ENCODE measurements at places on chromosomes 4 and X.

- peak; percentile 60 for DNase-seq
These were observed 105.6 kb downstream of the HNRNPD start for GRCh38 chr4:82268050-82268825.

DNA sequence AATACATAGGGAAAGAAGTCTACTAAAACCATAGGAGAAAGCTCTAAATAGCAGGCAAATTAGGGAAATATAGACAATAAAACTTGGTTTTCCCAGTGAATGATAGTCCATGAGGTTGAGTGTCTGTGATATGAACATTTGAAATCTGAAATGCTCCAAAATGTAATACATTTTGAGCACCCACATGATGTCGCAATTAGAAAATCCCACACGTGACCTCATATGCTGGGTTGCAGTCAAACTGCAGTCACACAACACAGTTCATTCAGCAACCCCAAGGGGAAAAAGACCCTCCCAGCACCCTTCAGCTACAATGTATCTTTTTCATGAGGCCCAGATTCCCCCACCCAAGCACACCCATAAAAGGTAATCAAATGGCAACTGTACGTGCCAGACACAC lies 155.6 kb downstream of the BTC start:
- no peak for DNase-seq

- DNase-seq: no peak
These were observed 88.4 kb upstream of the SHOX start for GRCh38 chrX:542179-542578.

- DNase-seq: no peak
These were observed 3.4 kb upstream of the S100G start for GRCh38 chrX:16646366-16647138.

- DNase-seq: peak; percentile 24
These were observed 154.6 kb upstream of the MAGEB2 start for GRCh38 chrX:30060718-30061117.

DNA sequence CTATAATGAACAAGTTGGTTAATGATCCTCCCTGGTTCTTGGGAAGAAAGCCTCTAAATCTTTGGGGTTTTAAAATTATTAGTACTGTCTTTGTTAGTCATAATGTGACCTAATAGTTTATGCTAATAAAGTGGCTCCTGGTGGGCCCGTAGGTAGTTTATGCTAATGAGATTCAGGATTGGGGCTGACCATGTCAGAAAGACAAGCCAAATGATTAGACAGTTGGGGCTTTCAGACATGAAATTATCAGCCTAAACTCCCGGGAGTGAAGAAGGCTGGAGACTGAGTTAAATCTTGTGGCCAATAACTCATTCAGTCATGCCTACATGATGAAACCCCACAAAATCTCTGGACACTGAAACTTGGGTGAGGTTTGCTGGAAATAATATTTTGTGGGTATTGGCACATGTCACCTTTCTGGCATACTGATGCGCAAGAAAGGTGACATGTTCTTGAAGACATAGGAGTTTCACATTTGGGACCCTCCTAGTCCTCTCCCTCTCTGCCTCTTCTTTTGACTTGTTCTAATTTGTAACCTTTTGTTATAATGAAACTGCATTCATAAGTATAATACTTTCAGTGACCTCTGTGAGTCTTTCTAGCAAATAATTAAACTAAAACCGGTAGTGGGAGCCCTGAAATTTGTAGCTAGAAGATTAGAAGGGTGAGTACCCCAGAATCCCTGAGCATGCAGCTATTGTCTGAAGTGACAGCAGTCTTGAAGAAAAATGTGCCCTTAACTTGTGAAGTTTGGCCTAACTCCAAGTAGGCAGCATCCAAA lies 196.8 kb upstream of the FSTL5 start:
- no peak for DNase-seq

GRCh38 chrX:147736045-147736444 lies 175.7 kb upstream of the FMR1 start:
- DNase-seq: no peak

DNA sequence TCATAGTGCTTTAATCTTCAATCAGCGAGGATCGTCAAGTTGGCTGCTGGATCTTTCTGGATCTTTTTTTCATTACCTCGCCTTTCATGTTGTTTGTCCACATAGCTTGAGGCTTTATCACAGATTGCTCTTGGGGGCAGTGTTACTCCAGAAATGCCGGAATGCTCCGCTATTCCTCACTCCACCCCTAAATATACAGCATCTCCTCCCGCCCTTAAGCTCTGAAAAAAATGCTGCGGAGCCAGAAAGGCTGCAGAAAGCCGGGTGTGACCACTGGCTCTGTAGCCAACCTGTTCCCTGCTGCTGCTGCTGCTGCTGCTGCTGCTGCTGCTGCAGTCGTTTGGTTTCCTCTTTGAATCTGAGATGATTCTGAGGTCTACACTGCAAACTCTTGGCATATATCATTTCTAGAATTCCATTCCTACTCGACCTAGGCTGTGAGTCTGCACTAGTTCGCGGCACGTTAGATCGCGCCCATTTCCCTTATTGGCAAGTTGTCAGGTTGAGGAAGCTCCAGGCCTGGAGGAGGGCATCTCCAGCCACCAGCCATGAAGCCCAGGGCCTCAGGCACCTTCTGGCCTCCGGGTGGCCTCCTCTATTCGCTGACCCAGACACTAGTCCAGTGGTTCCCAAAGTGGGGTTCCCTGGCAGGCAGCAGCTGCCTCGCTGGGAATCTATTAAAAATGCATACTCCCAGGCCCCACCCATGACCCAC lies 34.2 kb downstream of the WDR13 start:
- DNase-seq: peak; percentile 91

GRCh38 chr4:76377911-76378310 lies 43.0 kb downstream of the CCDC158 start:
- DNase-seq: peak; percentile 49

GRCh38 chr4:185134307-185134869 lies 8.7 kb upstream of the SLC25A4 start:
- DNase-seq: peak; percentile 60

GRCh38 chr4:32022071-32022470 lies 1301.9 kb downstream of the PCDH7 start:
- DNase-seq: no peak

- no peak for DNase-seq
These were observed 3.0 kb downstream of the PDE6B start for GRCh38 chr4:628311-628741.

GRCh38 chrX:137432609-137433008 lies 133.3 kb upstream of the ZIC3 start:
- no peak for DNase-seq

DNA sequence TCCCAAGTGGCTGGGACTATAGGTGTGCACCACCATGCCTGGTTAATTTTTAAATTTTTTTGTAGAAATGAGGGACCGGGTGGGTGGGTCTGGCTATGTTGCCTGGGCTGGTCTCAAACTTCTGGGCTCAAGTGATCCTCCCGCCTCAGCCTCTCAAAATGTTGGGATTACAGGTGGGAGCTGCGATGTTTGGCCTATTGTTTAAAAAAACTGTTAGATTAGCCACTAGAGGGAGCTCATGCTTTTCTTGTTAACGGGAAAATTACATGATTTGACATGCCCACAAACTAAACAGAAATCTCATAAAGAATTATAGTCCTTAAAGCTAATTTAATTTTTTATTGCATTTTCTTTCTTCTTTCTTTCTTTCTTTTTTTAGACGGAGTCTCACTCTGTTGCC lies 5.0 kb upstream of the SDAD1 start:
- DNase-seq: peak; percentile 55

- peak; percentile 88 for DNase-seq
These were observed at the start of gene TMEM144 for GRCh38 chr4:158209825-158210807. Gene TMEM144, plus strand, starts transcription at chr4:158210486. Its CDS starts 2,182 bp downstream, at chr4:158212668.

DNA sequence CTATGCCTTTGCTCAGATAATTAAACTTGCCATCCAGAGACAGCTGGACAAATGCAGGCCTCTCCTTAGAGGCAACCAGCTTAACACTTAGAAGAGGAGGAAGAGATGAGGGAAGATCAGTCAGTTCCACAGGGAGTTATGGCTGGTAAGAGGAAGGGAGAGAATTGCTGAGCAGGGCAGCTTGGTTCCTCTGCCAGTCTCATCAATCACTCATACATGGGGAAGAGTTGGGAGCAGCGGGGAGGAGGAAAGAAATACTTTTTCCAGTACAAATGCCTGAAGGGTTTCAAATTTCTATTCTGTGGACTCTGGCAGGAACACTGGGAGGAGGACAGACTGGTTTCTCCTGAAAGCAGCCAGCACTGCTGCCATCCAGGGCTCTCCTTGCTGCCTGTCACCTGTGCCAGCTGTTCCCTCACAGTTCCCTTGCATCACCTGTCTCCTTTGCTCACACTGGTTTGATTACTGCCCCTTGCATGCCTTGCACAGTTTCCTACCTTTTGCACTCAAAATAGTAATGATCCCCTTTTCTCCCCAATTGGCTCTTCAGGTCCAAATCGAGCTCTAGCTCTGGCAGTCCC lies 59.5 kb downstream of the PGRMC2 start:
- DNase-seq: peak; percentile 35

- DNase-seq: peak; percentile 58
These were observed 50.0 kb downstream of the CYTL1 start for GRCh38 chr4:4969298-4969697.

DNA sequence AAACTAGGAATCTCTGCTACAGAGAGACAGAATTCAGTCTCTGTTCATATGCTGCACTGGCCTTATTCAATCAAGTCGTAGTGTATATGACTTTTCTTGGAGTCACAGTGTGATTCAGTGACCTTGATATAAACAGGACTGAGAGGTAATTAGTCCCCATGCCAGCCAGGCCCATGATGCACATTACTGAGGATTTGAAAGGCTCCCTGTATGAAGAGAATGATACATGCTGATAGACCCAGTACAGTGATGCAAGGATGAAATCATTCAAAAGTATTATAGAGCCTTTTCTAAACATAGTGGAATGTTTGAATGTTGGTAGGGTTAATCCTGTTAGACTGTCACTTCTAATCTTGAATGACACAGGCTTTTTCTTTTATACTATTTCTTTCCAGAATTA lies 34.1 kb downstream of the ANXA3 start:
- DNase-seq: peak; percentile 43

DNA sequence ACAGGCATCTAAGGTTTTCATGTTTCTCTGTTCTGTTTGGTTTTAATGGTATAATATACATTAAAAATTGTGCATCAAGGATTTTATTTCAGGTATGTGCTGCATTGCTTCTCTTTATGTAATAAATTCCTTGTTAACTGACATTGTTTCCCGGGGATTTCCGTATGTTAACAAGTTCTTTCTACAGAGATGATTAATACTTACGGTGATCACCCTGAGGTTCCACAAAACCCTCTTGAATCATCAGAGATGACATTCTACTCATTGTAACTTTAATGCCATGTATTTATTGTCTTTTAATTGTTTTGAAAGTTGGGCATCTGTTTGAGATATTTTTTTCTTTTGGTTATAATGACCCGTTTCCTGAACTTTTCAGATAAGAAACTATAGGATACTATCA lies 37.5 kb downstream of the ARHGAP10 start:
- DNase-seq: no peak

- no peak for DNase-seq
These were observed 299.2 kb downstream of the UNC5C start for GRCh38 chr4:95249426-95250021.

DNA sequence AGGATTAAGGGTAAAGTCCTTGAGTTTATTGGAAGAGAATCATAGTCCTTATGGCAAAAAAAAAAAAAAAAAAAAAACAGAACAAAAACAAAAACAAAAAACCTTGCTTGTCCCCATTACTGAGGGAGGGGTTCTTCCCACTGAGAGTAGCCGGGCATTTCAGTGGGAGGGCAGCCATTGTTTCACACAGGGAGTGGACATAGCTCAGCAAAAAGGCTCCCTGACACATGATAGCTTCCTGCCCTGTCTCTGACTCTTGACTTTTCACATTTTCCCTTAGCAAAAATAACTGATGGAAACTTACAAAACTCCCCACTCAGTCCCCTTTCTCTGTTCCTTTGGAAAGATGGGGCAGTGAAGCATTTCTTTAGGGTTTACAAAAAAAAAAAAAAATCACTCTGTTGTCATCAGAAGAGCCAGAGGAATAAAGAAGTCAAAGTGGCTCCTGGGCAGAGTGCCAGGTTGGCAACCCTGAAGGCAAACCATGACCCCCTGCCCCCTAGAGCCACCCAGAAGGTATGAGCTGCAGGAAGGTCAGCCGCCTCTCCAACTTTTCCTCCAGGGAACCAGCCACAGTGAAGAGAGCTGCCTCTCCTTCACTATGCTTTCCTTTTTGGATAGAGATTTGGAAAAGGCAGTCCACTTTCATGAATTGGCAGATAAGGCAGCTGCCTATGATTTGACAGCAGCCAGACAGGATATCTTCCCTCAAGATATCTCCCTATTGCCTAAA lies 170.6 kb downstream of the KDR start:
- no peak for DNase-seq

- no peak for DNase-seq
These were observed 23.8 kb downstream of the CENPC start for GRCh38 chr4:67521506-67521905.

DNA sequence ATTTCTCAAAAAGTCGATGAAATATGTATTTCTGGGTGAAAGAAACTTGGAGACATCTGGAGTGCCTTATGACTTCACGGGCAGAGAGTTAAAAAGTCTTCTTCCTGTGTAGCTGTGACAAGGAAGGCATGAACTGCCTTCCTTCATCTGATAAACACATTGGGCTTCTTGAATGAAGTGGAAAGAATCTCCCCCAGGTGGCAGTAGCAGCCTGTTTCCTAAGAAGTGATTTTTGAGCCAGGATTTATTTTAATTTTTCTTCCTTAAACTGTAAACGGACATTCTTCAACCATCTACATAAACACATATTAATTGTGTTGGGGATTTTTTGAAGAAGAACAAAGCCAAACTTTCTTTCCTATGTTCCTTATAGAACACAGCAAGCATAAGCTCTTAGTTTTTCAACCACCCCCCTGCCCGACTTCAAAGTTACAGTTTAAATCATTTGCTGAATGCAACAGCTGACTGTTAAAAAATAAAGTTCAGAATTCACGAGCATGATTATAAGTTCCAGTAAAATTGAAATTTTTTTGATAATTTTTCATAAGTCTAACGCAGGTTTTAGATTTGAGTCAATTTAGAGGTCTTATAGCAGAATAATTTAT lies 980 bp upstream of the GIMD1 start:
- peak; percentile 81 for DNase-seq

DNA sequence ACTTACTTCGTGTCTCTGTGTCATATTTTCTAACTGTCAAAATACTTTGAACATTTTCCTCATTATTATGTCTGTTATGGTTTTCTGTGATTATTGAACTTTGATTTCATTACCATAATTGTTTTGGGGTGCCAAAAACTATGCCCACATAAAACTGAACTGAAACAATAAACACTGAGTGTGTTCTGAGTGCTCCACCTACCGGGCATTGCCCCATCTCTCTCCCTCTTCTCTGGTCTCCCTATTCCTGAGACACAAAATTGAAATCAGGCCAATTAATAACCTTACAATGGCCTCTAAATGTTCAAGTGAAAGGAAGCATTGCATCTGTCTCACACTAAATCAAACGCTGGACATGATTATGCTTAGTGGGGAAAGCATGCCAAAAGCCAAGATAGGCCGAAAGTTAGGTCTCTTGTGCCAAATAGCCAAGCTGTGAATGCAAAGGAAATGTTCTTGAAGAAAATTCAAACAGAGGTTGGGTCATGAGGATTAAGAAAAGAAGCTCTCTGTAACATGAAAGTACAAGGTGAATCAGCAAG lies 972.3 kb downstream of the PCDH7 start:
- no peak for DNase-seq

- no peak for DNase-seq
These were observed 2.2 kb downstream of the LRPAP1 start for GRCh38 chr4:3530051-3530450.
